Nasal cavity respiratory epithelium epithelial cell of viscerocranial mucosa (primary cell): ENCODE measurements at places on chromosomes 5 and 9. TPM values are rescaled to one million over a fixed set of nuclear protein-coding genes. Genes with fewer than 3 reads are reported as not detected.

The EQTN gene
- 0.14 TPM in 1 of 2 replicates, not detected in the other for total RNA-seq

The SLC6A18 gene
- total RNA-seq: not detected in 2 replicates

The FAM221B gene
- not detected in 2 replicates for total RNA-seq

The FAM174A gene
- total RNA-seq: 44.1 and 45.8 TPM in 2 replicates

The ISL1 gene
- 1.6 and 3.8 TPM in 2 replicates for total RNA-seq

The LHFPL2 gene
- total RNA-seq: 43.4 and 59.8 TPM in 2 replicates

The LRRTM2 gene
- total RNA-seq: not detected in 2 replicates

The FBP2 gene
- total RNA-seq: not detected in 2 replicates

The EGFL7 gene
- total RNA-seq: 16.2 and 18.5 TPM in 2 replicates

The MSH3 gene
- 18.8 and 19.1 TPM in 2 replicates for total RNA-seq

The RLN1 gene
- total RNA-seq: 0.21 and 0.34 TPM in 2 replicates

The CDHR2 gene
- total RNA-seq: under 0.01 and 0.43 TPM in 2 replicates

The PCDHGA4 gene
- total RNA-seq: under 0.01 and 1.8 TPM in 2 replicates

The AJM1 gene
- total RNA-seq: 2.1 and 3.4 TPM in 2 replicates

The BNC2 gene
- under 0.01 and 0.57 TPM in 2 replicates for total RNA-seq

The CAMK4 gene
- 0.07 and 0.34 TPM in 2 replicates for total RNA-seq

The EDIL3 gene
- total RNA-seq: 0.68 and 2.6 TPM in 2 replicates

The PCDHB16 gene
- total RNA-seq: 0.07 TPM in 1 of 2 replicates, not detected in the other

The CAPSL gene
- not detected in 2 replicates for total RNA-seq

The AGXT2 gene
- not detected in 2 replicates for total RNA-seq

The IFNA10 gene
- total RNA-seq: not detected in 2 replicates

The ZNF354C gene
- total RNA-seq: 3.4 and 7.8 TPM in 2 replicates

The HTR4 gene
- not detected in 2 replicates for total RNA-seq

The FOXD4L4 gene
- 0.34 and 0.43 TPM in 2 replicates for total RNA-seq

The SHC3 gene
- under 0.01 and 0.78 TPM in 2 replicates for total RNA-seq

The ZNF618 gene
- 2.1 and 11.8 TPM in 2 replicates for total RNA-seq

The CMYA5 gene
- 0.34 and 0.85 TPM in 2 replicates for total RNA-seq

The SPATA31C1 gene
- total RNA-seq: not detected in 2 replicates
